Thoracic aorta (tissue), 2 donors: ENCODE measurements at places on chromosomes 13 and 19.

DNA sequence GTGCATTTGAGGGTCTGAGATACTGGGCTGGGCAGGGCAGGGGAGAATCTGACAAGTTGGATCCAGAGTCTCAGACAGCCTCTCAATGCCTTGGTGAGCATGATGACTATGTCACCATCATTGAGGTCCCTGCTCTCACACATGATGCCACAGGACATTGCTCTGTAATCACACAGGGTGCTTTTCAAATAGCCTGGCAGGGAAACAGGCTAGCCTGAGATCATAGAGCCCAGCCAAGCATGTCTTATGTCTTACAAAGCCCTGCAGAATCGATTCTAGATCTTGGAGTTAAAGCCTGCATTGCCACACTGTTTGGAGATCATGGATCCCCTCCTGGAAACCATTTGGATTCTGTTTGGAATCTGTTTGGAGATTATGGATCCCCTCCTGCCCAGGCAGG lies 5.3 kb downstream of the KCNN1 start:
- DNase-seq, result no peak

- no peak for DNase-seq
These were observed 30.7 kb downstream of the MIPEP start for GRCh38 chr13:23858546-23858945.

DNA sequence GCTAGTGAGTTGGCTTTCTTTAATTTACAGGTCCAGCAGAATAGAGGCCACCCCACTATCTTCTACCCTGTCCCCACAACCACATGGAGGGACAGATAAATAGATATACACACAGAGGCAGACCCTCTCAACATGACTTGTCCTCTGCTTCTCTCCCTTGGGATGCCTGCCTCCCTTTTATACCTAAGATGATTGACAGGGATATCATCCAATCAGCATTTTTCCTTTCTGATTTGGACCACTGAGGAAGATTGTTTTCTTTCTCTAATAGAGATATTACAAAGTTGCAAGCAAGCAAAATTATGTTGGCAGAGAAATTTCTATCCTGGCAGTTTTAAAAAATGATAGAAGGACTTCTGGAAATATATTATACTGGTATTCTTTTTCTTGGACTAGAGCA lies 35.8 kb downstream of the STOML3 start:
- no peak for DNase-seq

GRCh38 chr13:32501064-32501463 lies 37.5 kb downstream of the N4BP2L2 start:
- DNase-seq, result no peak

DNA sequence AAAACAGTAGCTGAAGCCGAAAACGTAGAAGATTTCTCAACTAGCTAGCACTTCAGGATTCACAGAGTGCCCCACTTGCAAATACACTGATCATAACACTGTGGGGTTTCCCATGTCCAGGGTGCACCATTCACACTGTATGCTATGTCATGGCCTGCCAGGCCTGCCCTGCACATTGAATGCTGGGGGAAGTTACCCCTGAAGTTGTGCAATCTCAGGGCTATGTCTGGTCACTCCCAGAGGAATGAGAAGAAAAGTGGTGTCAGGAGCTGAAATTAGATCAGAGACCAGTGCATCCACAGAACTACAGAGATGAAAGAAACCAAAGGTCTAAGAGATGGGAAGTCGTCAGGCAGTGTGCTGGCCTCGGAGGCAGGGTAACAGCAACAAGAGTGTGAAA lies 196.8 kb downstream of the RAP2A start:
- no peak for DNase-seq

DNA sequence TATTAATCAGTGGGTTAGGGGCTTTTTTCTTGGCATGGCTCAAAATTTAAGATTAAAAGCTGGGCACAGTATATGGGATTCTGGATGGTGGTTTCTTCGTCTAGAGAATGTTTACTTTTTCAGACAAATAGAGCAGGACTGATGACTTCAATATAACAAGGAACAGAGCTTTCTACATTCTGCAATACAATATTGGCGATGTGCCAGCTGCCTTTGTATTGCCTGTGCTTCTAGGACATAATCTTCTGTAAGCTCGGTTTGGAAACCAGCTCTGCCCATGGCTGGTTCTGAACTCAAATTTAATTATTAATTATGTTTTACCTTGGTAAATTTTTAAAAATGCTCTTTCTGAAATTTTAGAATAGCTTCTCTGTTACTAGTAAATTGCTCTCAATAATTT lies 139.1 kb upstream of the TRPC4 start:
- DNase-seq, result no peak

DNA sequence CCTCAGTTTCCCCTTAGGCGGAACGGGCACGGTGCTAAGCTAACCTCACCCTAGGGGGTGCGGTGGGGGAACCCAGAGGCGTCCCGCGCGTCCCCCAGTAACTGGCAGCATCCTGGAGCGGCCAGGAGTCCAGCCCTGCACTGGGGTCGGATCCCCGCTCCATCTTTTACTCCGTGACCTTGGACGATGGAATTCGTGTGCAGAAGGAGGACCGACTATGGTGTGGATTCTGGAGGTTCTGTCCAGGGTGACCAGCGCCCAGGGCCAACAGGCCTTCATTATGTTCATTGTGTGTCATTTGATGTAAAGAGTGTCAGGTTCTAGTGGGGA lies 630 bp downstream of the SPPL2B start:
- DNase-seq, result no peak
